Prostate gland (tissue), 2 donors: ENCODE measurements at places on chromosomes 3 and 15. TPM values are rescaled to one million over a fixed set of nuclear protein-coding genes. Genes with fewer than 3 reads are reported as not detected.

CA12 gene
- 3.0 TPM for total RNA-seq

ZDHHC23 gene
- 4.2 TPM for total RNA-seq

PPP1R2 gene
- total RNA-seq = 75.8 TPM

QRICH1 gene
- 60.1 TPM for total RNA-seq

SLC28A2 gene
- 0.51 TPM for total RNA-seq

CIP2A gene
- 13.8 TPM for total RNA-seq

GOLGA8T gene
- not detected for total RNA-seq
